ENCODE measurements at places on chromosomes 6 and 20. TPM values are rescaled to one million over a fixed set of nuclear protein-coding genes. Genes with fewer than 3 reads are reported as not detected.

The SLC35D3 gene
- polyA plus RNA-seq, result not detected

The RIPPLY2 gene
- not detected for polyA plus RNA-seq

The MRAP2 gene
- 0.96 TPM for polyA plus RNA-seq

The ELOVL2 gene
- polyA plus RNA-seq, result 0.42 TPM

The ELOVL4 gene
- 12.5 TPM for polyA plus RNA-seq

The NOX3 gene
- polyA plus RNA-seq, result not detected

The LTA gene
- polyA plus RNA-seq, result not detected

The NKAIN4 gene
- polyA plus RNA-seq, result not detected
